ENCODE measurements at places on chromosomes 1 and 21. TPM values are rescaled to one million over a fixed set of nuclear protein-coding genes. Genes with fewer than 3 reads are reported as not detected.

The RGSL1 gene
- not detected for total RNA-seq

The KCNE1 gene
- 0.32 TPM for total RNA-seq

DNA sequence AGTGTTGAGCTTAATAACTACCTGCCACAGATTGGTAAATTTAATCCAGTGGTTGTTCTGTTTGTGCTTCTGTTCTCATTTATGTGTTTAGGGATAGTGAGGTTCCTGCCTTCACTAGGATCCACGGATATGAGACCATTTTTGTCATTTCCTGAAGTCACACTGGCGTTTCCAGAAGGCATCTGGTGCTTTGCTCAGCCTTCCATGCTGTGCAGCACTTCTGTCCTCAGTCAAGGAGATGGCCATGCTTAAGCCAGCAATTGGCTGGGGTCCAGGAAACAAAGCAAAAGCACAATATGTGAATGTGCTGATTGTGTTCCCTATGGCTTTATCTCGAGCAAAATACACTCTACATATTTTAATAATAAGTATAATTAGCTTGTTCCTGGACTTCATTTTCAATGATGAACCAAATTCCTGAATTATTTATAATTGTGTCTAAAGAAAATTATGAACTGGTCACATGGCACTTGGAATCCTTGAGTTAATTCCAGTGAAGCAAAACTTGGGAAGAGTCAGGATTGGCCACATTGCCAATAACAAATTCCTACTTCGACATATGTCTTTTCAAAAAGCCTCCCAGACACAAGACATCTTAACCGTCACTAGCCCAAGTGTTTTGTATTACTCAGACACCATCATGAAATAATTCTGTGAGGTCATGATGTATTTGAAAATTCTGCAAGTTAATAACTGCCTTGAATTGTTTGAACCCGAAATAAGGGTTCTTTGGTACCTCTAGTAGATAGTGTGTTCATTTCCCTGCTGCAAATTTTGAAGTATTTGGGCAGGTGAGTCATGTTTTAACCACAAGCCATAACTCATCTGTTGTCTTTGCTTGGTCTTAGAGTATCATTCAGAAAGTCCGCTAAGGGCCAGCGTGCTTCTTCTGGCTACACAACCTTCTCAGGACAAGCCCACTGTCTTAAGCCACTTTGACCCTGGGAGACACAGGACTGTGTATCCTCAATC, 412.4 kb downstream of the DISC1 start:
- peak; percentile 85 for DNase-seq

GRCh38 chr1:64828829-64829228, 84.0 kb downstream of the RAVER2 start:
- DNase-seq = no peak

DNA sequence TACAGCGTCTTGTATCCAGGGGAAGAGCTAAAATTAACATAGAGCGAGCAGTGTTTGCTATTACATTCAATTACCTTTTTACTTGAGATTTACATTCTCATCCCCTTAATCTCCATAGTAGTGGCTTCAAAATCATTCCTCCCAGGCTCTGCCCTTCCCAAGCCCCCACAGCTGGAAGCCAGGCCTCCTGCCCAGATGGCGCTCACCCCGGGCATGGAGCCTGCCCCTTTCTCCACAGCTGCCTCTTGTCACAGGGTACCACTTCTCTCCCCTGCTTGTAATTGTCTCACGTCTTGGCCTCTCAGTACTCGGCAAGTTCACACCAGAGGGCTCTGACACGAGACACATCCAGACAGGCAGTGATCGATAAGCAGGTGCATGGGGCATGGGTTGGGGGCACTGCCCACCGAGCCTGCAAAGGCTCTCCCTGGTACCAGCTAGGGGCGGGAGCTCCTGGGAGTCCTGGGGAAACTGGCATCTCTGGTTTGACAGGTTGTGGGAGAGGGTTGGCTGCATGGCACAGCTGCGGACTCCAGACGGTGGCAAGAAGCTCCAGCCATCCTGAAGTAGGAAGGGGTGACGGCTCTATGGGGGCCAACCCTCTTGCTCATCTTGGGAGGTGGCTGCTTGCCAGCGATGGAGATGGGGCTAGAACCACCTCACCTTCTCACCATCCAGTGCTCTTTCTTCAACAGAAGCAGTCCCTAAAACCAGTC, 20.1 kb downstream of the CASZ1 start:
- DNase-seq = no peak

DNA sequence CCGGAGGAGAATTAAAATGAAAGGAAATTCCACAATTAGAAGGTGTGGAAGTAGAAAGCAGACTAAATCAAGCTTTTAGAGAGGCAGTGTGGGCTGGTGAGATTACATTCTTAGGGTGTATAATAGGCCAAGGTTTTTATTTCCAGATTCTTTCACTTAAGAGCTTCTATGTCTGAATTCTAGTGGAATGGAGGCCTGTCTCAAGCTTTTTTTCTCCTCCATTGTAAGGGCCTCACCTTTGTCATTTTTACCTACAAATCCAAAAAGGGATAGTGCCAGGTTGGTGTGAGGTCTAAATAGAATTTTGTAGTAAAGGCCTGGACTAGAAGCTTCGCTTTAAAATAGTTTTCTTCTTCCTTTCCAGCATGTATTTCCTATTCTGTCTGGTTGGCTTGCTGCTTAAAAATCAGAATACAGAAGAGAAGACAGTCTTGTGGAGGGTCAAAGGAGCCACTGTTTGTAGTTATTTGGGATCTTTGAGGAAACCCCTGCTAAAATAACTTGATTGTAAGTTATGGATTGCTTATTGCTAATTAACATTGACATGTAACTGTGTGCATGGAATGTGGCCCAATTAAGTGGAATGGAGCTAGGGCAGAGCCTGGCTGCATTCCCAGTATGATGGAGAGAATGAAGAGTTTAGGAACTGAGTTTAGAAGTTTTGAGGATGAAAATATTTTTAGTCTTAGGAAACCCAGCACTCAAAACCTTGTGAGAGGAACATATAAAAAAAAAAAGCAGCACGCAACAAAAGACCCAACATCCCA, 162.5 kb upstream of the B3GALT2 start:
- DNase-seq = no peak

Measured in M059J (cell line).